Activated T-cell treated with anti-CD3 and anti-CD28 coated beads, Interleukin-2, amount 50 U/mL, for 48 hours (primary cell): ENCODE measurements at places on chromosomes 16 and 17.
A peak's percentile ranks its signal among the peaks of the same experiment; 100 is the strongest.

GRCh38 chr16:7382521-7382920, 49.9 kb downstream of the RBFOX1 start:
- DNase-seq = no peak

GRCh38 chr17:39081851-39082250, 69.6 kb downstream of the PLXDC1 start:
- DNase-seq = no peak

- no peak for DNase-seq
Measured at GRCh38 chr16:48479955-48480354, 94.7 kb upstream of the SIAH1 start.

GRCh38 chr16:24717411-24717810, 12.0 kb upstream of the TNRC6A start:
- DNase-seq = no peak

- DNase-seq = no peak
Measured at GRCh38 chr16:55539488-55539887, 27.0 kb upstream of the CAPNS2 start.

DNA sequence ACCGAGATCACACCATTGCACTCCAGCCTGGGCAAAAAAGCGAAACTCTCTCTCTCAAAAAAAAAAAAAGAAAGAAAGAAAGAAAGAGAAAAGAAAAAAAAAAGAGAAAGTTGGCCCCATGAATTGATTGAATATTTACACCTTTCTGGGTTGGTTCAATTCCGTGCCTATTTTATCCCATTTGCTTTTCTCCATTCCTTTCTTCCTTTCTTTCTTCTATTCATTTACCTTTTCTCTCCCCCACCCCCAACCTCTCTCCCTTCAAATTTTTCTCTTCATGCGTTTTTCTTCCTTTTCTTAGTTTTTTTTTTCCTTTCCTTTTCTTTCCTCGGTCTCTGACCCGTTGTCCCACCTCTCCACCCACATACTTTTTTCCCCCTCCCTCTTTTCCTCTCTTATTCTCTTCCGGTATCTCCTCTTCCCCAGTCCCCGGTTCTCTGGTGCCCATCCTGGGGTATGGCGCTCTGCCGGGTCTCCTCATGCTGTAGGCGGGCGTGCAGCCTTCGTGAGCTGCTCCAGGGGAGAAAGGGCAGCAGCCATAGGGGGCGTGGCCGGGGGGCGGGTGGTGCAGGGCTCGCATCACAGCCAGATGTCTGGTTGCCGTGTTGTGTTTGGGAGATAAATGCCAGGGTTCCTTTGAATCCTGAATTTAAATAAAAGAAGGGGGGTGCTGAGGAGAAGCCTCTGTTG, 5.3 kb upstream of the COL1A1 start:
- peak; percentile 31 for DNase-seq

DNA sequence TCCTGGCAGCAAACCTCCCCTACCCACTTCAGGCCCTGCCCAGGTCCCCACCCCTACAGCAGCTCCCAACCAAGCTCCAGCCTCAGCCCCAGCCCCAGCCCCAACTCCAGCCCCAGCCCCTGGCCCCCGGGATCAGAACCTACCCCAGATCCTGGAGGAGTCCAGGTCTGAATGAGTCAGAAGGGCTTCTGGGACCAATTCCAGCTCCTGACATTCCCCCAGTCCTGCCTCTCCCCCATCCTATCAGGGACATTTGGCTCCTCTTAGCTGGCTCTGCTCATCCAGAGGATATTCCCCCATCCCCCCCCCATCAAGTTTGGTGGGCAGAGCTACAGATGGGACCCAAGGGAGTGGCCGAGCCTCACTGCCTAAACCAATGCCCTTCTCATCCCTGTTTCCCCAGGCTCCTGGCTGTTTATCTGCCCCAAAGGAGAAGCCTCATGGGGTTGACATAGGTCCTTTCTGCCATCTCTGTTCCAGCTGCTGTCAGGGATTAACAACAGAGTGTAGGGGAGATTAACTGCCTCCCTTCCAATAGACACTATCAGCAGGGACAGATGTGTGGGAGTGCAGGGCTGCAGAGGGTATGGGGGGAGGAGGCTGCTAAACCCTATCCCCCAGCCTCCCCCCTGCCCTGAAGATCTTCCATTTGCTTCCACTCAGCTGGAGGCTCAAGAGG, 16.5 kb downstream of the CNTNAP1 start:
- no peak for DNase-seq

DNA sequence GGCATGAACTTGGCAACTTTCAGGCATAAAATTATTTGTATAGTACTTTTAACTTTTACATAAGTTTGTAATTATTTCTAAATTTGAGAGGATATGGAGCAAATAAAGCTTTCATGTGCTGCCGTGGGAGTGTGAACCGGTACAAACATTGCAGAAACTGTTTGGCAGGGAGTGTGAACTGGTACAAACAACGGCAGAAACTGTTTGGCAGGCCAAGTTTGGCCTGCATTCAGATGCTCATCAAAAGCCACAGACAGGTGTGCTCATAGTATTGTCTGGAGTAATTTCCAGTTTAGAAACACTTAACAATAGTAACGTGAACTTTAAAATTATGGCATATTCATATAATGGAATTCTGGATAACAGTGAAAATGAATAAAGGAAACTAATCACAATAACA, 73.8 kb upstream of the ATP2A3 start:
- no peak for DNase-seq

DNA sequence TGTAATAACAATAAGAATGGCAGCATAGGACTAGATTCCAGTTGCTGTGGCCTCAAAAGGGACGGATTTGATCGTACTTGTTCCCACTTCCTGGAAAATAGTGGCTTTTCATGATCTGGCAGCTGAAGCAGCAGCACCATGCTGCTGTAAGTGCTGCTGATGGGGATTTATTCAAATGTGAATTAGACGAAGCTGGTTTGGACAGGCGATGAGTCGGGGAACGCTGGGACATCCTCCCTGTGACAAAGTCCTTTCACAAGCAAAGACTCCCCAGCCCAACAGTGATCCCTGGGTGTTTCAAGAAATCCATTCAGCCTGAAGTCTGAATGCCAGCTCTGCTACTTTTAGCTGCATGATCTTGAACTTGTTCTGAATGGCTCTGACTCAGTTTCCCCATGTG, 88.6 kb upstream of the XYLT1 start:
- no peak for DNase-seq

DNA sequence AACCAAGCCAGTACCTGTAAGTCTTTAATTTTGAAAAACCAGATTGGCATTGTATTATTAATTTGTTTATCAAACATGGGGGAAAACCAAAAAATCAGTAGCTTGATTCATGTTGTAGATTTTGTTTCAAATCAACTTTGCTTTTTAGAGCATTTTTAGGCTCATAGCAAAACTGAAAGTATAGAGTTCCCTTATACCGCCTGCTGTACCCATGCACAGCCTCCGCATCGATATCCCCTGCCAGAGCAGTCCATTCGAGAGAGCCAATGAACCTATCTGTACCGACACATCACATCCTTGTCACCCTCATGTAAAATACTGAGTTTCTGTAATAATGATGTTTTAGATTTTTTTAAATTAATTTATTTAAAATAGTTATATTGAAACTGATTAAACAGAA, 16.2 kb upstream of the MRC2 start:
- no peak for DNase-seq

DNA sequence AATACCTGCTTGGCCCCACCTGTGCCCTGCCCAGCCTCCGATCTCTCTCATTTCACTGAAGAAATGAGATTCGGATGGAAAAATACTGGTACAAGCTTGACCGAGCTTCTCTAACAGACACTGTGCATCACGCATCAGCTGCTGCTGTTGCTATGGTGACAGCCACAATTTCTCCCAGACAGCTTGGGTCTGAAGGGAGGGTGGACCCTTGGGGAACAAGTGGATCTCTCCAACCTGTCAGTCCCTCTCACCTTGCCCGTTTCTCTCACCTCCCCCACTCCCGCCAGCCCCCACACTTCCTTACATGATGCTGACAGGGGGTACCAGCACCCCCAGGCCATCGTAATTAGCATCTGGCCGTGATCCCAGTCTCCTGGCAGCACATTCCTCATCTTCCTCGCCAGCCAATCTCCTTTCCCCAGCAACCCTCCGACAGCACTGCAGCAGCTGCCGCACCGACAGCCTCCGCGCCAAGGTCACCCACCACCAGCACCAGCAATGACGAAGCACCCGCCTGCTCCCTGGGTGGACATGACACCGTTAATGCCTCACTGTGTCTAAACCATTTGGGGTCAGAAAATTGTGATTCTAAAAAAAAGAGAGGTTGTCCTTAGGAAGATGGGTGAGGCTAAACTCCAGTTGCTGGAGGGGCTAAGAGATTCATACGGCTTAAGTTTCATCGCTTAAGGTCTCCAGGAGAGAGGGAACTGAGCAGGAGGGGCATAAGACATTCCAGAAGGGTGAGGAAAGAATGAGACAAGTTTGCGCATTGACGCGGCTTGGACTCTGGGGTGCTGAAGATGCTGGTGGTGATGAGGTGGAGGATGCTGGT, 58.6 kb upstream of the TNRC6A start:
- DNase-seq = peak; percentile 20

DNA sequence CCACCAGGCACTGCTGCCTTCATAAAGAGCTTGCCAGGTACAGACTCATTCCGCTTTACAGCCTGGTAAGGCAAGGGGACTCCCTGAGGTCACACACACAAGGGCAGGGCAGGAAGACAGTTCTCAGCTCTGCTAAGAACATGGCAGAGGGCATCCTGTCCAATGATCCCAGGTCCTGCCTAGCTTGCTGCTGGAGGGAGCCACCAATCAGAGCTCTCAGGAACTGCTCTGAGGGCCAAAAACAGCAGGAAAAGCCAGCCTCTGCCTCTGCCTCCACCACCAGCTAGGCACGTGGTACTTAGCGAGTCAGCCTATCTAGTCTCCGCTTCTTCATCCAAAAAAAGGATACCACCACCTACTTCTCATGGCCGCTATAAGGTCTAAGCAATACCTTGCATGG, 66.1 kb downstream of the GTF3C1 start:
- DNase-seq = no peak

DNA sequence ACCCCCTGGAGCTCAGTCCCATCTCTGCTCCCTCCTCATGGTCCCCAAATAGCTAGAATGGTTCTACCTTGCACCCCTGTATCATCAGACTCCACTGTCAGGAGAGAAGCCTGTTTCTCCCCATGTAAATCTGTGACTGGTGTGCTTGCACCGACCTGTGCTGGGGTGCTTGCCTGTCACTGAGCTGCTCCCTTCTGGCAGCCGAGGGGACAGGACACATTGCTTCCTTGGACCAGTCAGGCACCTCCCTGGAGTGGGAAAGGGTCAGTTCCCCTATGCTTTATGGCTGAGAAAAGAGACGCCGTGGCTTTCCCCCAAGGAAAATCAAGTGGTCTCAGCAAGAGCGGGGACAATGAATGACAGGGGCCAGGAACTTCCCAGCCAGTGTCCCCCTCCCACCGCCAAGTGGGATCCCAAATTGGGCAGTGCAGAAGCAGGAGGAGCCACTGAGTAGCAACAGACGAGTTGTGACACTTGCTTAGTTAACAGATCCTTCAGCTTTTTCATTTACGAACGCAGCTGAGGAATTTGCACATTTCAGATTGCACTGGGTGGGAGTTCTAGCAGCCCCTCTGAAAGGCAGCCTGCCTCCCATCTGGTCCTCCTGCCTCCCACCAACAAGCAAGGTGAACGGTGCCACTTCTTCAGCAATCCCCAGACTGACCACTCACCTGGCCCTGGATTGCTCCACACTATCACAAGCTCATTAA, 156.4 kb downstream of the KATNIP start:
- DNase-seq = no peak

DNA sequence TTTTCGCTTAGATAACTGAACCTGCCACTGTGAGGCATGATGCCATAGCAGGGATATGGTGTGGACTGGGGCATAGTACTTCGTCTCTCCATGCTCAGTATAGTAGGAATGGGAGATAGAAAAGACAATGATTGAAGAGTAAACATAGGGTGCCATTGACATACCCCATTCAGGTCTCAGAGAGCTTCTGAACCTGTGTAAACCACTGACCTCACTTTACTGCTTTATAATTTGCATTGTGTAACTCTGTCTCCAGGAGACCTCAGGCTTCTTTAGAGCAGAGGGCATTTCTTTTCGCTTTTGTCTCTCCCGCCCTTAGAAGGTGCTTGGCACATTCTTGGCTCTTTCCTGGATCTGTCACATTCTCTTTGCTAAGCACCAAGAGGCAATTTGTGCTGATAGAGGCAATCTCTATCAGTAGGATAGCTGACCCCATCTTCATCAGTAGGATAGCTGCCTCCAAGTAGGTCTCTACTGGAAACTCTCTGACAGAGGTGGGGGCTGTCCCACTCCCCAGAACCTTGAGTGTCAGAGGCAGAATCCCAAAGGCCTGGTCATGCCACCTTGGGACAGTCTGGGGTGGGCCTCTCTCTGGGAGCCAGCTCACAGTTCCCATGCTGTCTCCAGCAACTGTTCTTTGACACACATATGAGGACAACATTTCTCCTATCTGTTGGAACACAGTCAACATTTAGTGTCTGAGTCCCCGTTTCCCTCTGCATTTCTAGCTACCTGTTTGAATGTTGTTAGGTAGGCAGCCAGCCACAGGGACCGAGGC, 181.9 kb downstream of the UTP18 start:
- DNase-seq = no peak

GRCh38 chr16:23840310-23840709, 4.5 kb downstream of the PRKCB start:
- no peak for DNase-seq

DNA sequence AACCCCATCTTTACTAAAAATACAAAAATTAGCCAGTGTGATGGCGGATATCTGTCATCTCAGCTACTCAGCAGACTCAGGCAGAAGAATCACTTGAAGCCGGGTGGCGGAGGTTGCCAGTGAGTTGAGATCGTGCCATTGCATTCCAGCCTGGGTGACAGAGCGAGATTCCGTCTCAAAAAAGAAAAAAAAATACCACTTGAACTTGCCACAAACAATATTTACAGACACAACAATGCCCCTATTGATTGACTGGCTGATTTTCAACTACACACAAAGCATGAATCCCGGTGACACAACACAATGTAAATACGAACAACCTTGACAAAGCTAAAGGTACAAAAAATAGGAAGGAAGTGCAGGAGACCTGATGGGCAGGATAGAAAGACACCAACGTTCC, 49.3 kb downstream of the NXN start:
- no peak for DNase-seq

DNA sequence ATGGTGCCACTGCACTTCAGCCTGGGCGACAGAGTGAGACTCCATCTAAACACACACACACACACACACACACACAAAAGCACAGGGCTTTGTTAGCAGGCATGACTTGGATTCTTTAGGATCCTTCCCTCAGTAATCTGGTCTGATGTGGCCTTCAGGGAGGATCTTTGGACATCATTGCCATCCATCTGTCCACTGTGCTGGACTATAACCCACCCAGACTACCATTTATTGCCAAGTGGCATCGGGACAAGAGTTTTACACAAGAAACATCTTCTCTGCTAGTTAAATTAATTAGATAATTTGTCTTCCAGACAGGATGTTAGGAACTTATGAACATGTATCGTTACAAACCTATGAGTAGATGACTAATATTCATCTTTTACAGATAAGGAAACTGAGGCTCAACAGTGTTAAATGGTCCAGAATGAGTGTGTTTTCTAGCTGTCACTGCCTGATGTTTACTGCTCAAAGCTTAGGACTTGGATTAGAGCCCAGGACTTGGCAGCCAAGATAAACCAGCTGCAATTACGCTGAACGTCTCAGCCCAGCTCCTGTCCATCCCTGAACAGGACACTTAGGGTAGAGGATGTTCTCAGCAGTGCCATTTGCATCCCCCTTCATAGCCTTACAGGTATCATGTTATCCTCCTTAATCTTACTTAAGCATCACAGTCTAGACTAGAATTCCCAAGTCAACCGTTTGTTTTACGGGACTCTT, 285.8 kb downstream of the WWOX start:
- no peak for DNase-seq

GRCh38 chr17:45646288-45646988, 137.7 kb upstream of the CRHR1 start:
- no peak for DNase-seq
